ENCODE measurements at places on chromosomes 7 and 10. TPM values are rescaled to one million over a fixed set of nuclear protein-coding genes. Genes with fewer than 3 reads are reported as not detected.

- DNase-seq: no peak
- peaks cover 5% of the 10 kb centered on the region for H3K36me3 ChIP-seq
- peaks cover 2% of the 10 kb centered on the region for H3K27me3 ChIP-seq
- no peak overlapping the region for H3K27ac ChIP-seq
- H3K4me3 ChIP-seq: no peak overlapping the region
- H3K4me1 ChIP-seq: peaks cover 14% of the 10 kb centered on the region
Measured at GRCh38 chr10:612696-613095, 76.8 kb downstream of the DIP2C start.

Gene DPCD
- 4.5 TPM for total RNA-seq

DNA sequence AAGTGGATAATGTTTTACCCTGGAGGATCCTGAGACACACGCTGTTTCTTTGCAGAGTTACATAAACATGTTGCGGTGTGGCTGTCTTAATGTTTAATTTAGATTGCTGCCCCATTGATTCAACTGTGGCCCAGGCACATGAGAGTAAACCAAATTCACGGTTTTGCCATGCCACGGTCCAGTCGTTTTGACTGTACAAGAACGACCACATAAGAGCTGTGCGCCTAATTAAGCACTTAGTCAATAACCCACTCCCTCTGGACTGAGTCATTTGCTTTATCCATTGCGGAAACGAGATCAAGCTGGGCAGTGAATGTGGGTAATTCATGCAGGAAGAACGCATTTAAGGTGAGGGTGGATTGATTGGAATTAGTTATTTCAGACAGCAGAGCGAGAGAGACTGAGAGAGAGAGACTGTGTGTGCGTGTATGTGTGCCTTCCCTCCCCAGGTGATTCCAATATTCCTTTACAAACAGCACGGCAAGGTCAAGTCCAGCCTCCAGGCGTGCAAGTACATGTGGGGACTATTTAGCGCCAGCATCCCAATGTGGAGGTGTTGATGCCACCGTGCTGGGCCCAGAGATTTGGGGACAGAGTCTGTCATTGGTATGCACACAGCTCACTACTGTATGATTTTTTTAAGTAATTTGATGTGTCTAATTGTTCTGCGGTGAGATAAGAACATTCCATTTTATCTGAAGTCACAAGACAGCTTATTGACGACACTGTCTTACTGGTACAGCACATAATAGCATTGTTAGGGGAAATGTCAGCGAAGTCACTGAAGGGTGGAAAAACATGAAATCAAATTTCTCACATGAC, 8.4 kb upstream of the TEX36 start:
- H3K36me3 ChIP-seq: no peaks in the 10 kb centered on the region
- no peak for DNase-seq
- H3K4me1 ChIP-seq: no peaks in the 10 kb centered on the region

Gene EBLN1
- not detected for total RNA-seq

DNA sequence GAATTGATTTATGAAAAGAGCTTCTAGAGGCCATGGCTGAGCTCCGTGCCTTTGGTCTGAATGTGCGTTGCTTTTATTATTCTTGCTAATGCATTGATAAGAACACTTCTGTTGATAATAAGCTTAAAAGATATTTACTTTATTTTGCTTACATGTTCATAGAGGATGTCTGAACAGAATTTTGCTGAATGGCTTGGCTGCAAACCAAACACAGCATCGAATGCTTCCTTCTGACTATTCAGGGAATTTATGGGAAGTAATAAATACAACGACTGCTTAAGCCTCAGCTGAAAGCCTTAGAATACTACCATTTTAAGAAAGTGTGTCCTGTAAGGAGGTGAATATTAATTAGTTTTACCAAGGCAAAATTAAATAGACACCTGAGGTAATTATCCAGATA, 643.5 kb upstream of the POT1 start:
- DNase-seq: no peak
- no peaks in the 10 kb centered on the region for H3K4me1 ChIP-seq
- H3K27me3 ChIP-seq: no peaks in the 10 kb centered on the region
- no peaks in the 10 kb centered on the region for H3K36me3 ChIP-seq

GRCh38 chr10:84608126-84608525, 279.7 kb downstream of the CCSER2 start:
- peak; percentile 12 for DNase-seq
- H3K36me3 ChIP-seq: no peaks in the 10 kb centered on the region
- H3K4me1 ChIP-seq: no peaks in the 10 kb centered on the region
- no peak overlapping the region for H3K4me3 ChIP-seq
- H3K27ac ChIP-seq: no peak overlapping the region
